Thoracic aorta endothelial cell (primary cell): ENCODE measurements at places on chromosomes 13 and 19. TPM values are rescaled to one million over a fixed set of nuclear protein-coding genes. Genes with fewer than 3 reads are reported as not detected.

Gene PCDH8
- total RNA-seq = not detected in 2 replicates

Gene FFAR2
- total RNA-seq = not detected in 2 replicates

Gene SKA3
- 41.0 and 46.0 TPM in 2 replicates for total RNA-seq

Gene COX7A1
- total RNA-seq = 2.4 and 4.5 TPM in 2 replicates

Gene OR7D2
- 0.22 and 0.27 TPM in 2 replicates for total RNA-seq

Gene KISS1R
- not detected in 2 replicates for total RNA-seq

Gene ANKRD10
- total RNA-seq = 70.1 and 90.3 TPM in 2 replicates
